ENCODE measurements at places on chromosomes 13 and 19. TPM values are rescaled to one million over a fixed set of nuclear protein-coding genes. Genes with fewer than 3 reads are reported as not detected.
A peak's percentile ranks its signal among the peaks of the same experiment; 100 is the strongest.

DNA sequence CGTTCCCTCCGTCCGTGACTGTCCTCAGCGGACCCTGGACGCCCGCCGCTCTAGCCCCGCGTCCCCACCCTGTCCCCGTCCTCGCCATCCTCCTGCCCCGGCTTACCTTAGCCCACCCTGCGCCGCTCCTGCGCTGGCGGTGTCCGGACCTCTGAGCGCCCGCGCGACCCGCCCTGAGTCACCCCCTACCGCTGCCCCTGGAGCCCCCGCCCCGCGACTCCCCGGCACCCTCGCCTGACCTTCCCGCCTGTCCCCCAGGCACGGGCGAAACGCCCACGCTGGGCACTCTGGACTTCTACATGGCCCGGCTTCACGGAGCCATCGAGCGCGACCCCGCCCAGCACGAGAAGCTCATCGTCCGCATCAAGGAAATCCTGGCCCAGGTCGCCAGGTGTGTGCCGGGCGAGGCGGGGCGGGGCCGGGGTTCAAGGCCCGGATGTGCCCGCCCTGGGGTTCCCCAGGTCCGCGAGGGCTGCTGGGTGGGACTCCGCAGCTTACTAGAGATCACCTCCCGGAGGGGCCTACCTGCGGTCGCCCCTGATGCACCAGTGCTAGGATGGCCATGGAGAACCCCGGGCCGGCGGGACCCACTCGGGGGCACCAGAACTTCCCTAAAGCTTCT is 5.1 kb downstream of the HMG20B start:
- H3K27ac ChIP-seq: no peak overlapping the region
- H3K36me3 ChIP-seq: peaks cover 15% of the 10 kb centered on the region
- DNase-seq: no peak
- no peaks in the 10 kb centered on the region for H3K27me3 ChIP-seq

- no peak for DNase-seq
- peaks cover 19% of the 10 kb centered on the region for H3K4me1 ChIP-seq
- no peak overlapping the region for H3K27ac ChIP-seq
- H3K4me3 ChIP-seq: no peak overlapping the region
Measured at GRCh38 chr13:102770435-102770834, 3.2 kb downstream of the TEX30 start.

The GNA15 gene
- 0.26 TPM for total RNA-seq

DNA sequence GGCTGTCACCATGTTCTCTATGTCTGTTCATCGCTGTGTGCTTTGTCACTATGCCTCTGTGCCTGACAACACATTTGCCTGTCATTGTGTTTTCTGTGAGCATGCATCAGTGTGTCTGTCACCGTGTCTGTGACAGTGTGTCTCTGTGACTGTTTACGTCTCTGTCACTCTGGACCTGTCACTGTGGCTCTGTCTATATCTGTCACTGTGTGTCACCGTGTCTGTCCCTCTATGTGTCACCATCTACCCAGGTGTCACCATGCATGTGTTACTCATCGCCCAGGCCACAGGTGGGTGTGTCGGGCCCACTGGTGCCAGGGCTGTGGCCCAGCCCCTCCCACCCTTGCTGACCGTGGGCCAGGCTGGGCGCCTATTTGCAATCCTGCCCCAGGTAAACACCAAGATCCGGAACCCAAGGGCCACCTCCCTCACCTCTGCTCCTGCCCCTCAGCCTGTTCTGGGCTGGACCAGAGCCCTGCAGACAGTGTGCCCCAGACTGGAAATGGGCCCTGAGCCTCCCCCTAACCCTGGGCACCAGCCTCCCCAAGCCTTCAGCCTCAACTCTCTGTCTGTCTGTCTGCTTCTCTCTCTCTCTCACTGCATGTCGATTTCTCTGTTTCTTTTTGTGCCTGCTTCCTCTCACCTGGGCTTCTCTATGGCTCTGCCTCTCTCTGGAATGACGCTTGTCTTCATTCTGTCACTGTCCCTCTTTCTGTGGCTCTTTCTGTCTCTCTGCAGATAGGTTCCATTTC is 7.7 kb downstream of the IRF2BP1 start:
- peaks cover 5% of the 10 kb centered on the region for H3K4me1 ChIP-seq
- H3K27ac ChIP-seq: no peak overlapping the region

DNA sequence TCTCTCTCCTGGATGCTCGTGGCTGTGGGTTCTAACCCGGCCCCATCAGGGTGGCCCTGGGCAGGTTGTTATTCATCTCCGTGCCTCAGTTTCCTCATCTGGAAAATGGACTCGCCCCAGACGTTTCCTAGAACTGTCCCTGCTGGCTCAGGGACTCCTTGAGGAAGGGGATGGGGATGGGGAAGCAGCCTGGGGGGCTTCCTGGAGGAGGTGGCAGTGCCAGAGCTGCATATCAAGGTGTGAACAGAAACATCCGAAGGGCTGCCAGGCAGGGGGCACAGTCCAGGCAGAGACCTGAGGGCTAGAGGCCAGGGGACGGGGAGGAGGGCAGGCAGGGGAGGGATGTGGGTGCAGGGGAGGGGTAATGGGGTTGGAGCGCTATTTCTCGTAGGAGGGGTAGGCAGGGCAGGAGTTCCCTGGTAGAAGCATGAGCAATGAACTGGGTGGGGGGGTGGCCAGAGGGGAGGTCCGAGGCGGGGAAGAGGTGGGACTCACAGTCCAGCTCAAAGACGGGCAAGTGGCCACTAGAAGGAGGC is 3.6 kb upstream of the ELANE start:
- H3K27ac ChIP-seq: no peak overlapping the region
- peaks cover 5% of the 10 kb centered on the region for H3K4me1 ChIP-seq
- peaks cover 5% of the 10 kb centered on the region for H3K27me3 ChIP-seq
- no peaks in the 10 kb centered on the region for H3K36me3 ChIP-seq
- DNase-seq: no peak
- H3K4me3 ChIP-seq: no peak overlapping the region

The IL17D gene
- total RNA-seq: 2.7 TPM

The APOC4 gene
- not detected for total RNA-seq

DNA sequence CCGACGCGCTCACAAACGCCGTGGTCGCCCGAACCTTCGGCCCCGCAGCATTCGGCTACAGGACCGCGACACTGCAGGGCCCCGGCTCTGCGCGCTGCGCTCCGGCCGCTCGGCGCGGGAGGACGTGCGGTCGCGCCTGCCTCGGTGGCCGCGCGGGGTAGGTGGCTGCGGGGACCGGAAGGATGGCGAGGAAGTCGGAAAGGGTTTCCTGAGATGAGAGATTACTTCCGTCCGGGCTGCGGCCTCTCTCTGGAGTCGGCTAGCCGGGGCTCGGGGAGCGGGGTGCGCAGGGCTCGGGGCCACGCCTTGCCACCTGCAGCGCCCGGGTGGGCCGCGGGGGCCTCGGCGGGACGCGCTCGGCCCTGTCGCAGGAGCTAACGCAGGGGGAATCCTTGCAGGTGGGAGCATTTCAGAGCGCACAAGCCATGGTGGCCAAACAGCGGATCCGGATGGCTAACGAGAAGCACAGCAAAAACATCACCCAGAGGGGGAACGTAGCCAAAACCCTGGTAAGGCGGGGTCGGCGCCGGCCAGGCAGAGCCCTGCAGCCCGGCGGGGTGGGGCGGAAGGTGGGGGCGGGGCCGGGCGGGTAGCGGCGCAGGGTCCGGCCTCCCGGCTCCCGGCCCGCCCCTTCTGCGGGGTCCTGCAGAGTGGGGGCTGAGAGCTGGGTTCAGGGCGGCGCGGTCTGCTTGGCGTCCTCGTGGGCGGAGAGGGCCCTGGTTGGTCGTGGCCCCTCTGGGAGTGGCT is at the start of gene SERP2:
Gene SERP2 (plus strand): TSS at position 224 of the 747 bp plus-strand sequence. CDS start 202 bp downstream, at position 426.
- peak; percentile 2 for DNase-seq
- H3K27me3 ChIP-seq: no peaks in the 10 kb centered on the region
- H3K4me3 ChIP-seq: peak within 1 kb of the TSS; percentile 51
- no peak within 1 kb of the TSS for H3K27ac ChIP-seq
- no peaks in the 10 kb centered on the region for H3K36me3 ChIP-seq

DNA sequence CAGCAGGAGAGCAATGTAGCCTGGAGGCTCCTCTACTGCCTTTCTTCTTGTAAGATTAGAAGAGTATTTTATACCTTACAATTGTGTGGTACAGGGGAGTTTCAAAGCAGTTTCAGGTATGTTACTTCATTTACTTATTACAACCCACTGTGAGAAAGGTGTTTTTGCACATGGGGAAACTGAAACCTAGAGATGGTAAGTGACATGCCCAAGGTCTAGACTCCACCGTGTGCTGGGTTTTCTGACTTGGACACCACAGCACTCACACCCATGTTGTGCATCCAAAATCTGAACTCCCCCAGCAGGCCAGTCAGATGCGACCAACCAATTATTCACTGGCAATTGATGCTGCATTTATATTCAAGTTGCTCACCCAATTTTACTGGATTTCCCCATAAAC is 22.8 kb downstream of the ERICH6B start:
- H3K36me3 ChIP-seq: no peaks in the 10 kb centered on the region
- no peaks in the 10 kb centered on the region for H3K27me3 ChIP-seq
- H3K4me3 ChIP-seq: no peak overlapping the region
- no peaks in the 10 kb centered on the region for H3K4me1 ChIP-seq
- no peak for DNase-seq

The ZNF708 gene
- total RNA-seq: 9.7 TPM

Data from A673 (cell line).